A549 treated with Hydrocortisone at 1 μM for 4 hours (cell line): ENCODE measurements at places on chromosomes 1 and 21. TPM values are rescaled to one million over a fixed set of nuclear protein-coding genes. Genes with fewer than 3 reads are reported as not detected.

Gene HTR6
- total RNA-seq = 0.10 to 0.18 TPM (median 0.12 TPM) in 5 replicates

Gene VCAM1
- total RNA-seq = 0.02 to 0.06 TPM (median 0.05 TPM) in 4 of 5 replicates, not detected in the other

Gene NR1I3
- not detected in 5 replicates for total RNA-seq

Gene S100A14
- 0.14 to 0.82 TPM (median 0.52 TPM) in 5 replicates for total RNA-seq

Gene FCAMR
- 0.08 TPM in 1 of 5 replicates, not detected in the others for total RNA-seq
